Pulmonary artery endothelial cell (primary cell): ENCODE measurements at places on chromosomes 5 and 9. TPM values are rescaled to one million over a fixed set of nuclear protein-coding genes. Genes with fewer than 3 reads are reported as not detected.
A peak's percentile ranks its signal among the peaks of the same experiment; 100 is the strongest.

The SPATA6L gene
- total RNA-seq, result 1.5 and 2.5 TPM in 2 replicates

The SYK gene
- total RNA-seq, result 0.07 TPM in 1 of 2 replicates, not detected in the other

GRCh38 chr9:135858491-135859185 lies 48.7 kb downstream of the CAMSAP1 start:
- DNase-seq, result no peak

GRCh38 chr5:154485096-154485491 lies 7.1 kb upstream of the HAND1 start:
- no peak for DNase-seq

The PDE6A gene
- not detected in 2 replicates for total RNA-seq

- DNase-seq, result no peak
Observed at GRCh38 chr5:132766020-132766805, 10.8 kb downstream of the SEPTIN8 start.

GRCh38 chr9:20670395-20670794 lies 13.7 kb upstream of the FOCAD start:
- no peak for DNase-seq

DNA sequence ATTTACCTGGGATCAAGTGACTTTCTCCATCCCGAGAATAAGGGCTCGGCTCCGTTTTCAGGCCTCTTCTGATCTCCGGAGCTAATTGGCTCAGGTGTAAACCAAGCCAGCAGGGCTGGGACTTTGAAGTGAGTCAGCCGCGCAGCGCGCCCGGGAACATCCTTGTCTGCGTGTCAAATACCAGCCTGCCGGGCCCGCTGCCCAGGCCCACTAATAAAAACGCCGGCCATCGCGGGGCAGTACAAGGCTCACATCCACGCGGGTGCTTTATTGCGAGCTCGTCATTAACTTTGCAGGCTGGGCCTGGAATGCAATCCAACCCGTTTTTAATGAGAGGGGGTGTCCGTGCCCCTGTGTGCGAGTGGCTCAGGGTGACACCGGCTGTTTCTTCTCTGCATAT lies 416.8 kb downstream of the IRX2 start:
- no peak for DNase-seq

- no peak for DNase-seq
Observed at GRCh38 chr5:51201024-51201423, 182.2 kb upstream of the ISL1 start.

DNA sequence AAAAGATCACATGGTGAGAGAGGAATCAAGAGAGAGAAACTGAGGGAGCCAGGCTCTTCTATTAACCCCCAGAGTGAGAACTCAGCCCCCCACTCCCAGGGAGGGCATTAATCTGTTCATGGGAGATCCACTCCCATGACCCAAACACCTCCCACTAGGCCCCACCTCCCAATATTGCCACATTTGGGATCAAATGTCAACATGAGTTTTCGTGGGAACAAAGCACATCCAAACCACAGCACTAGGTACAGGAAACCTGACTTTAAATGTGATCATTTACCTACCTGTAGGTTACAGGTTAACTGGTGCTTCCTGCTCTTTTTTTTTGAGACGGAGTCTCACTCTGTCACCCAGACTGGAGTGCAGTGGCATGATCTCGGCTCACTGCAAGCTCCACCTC lies 16.9 kb downstream of the NNT start:
- no peak for DNase-seq

The PAPPA gene
- total RNA-seq, result under 0.01 and 0.07 TPM in 2 replicates

The TLX3 gene
- not detected in 2 replicates for total RNA-seq

DNA sequence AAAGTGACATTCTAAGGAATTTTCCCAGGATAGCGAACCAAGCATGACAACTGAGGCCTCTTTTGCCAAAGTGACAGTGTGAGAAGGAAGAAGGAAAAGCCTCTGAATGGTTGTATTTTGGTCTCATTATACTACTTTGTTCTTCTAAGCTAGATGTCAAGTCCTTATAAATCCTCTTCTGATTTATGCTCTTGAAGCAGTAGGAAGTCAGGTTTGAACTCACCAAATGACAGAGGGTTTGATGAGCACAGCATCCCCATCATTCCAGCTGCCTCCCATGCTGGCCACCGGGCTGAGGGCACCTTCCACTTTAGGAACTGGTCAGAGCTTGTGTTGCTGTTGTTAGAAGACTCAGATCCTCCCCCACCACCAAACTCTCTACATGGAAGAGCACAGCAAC lies 44.1 kb downstream of the FAM240B start:
- DNase-seq, result no peak

The DYNC2I2 gene
- total RNA-seq, result 86.4 and 101 TPM in 2 replicates

The KLHL3 gene
- 14.9 and 20.0 TPM in 2 replicates for total RNA-seq

GRCh38 chr5:74409166-74409706 lies 231.3 kb downstream of the ENC1 start:
- no peak for DNase-seq

GRCh38 chr5:32646061-32646969 lies 61.0 kb downstream of the SUB1 start:
- no peak for DNase-seq

The QRFP gene
- total RNA-seq, result not detected in 2 replicates

DNA sequence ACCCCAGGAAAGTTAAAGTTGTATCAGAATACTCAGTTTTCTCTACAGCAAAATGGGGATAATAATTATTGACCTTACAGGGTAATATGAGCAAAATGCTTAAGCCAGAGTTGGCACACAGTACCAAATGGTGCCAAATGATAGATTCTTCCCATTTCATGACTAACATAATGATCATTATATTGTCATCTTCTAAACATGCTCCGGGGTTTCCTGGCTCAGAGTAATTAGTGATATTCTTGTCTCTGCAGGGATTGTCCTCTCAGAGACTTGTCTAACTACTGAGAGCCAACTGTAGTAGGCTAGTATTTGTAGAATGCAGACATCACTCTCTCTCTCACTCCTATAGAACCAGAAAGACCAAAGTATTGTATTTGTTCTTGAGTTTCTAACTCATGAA lies 25.2 kb upstream of the PPP2R2B start:
- no peak for DNase-seq

DNA sequence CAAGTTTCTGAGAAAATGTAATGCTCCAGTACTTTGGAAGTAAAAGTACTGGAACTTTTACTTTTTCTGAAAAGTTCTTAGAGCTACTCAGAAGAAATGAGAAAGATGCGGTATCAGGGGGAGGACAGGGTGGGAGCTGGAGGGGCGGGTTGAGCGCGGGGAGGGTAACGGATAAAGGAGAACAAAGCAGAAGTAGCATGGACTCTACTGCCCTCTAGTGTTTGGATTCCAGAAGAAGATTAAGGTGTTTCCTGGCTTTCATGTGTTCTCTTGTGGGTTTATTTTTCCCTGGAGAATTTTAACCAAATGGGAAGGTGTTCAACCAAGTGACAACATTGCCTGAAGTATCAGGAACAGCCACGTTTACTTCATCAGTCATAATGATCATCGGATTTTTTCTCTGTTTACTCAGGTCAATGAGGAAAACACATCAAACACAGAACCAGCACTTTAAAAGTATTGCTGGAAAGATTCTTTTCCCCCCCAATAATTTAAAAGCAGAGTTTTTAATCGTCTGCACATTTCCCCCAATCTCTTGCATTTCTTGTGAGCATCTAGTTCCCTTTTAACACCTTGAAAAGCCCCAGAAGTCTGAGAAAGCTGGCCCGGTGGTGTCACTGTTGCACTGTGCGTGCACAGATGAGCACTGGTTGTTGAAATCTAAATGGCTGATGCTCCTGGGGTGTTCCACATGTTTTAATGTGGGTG lies 190.6 kb downstream of the MPDZ start:
- DNase-seq, result peak; percentile 32

DNA sequence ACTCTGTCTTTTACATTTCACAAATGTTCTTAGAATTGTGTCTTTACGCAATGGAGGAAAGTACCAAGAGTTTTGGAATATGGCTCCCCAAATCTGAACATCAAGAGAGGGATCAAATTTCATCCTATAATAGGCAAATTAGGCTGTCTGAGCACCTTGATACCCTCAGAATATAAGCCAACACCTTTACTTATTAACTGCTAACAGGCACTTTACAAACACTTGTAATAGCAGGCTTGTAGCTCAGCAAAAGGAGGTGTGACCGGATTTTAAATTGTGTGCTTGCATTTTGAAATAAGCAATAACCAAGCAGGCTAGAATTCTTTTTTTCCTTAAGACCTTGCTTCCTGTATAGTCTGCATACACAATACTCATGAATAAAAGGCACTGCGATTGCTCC lies 92.0 kb downstream of the ATP10B start:
- no peak for DNase-seq

GRCh38 chr9:17470036-17470813 lies 108.6 kb upstream of the SH3GL2 start:
- DNase-seq, result no peak

The ITGA2 gene
- 107 and 108 TPM in 2 replicates for total RNA-seq

The DBH gene
- total RNA-seq, result not detected in 2 replicates

The SV2C gene
- total RNA-seq, result not detected in 2 replicates

DNA sequence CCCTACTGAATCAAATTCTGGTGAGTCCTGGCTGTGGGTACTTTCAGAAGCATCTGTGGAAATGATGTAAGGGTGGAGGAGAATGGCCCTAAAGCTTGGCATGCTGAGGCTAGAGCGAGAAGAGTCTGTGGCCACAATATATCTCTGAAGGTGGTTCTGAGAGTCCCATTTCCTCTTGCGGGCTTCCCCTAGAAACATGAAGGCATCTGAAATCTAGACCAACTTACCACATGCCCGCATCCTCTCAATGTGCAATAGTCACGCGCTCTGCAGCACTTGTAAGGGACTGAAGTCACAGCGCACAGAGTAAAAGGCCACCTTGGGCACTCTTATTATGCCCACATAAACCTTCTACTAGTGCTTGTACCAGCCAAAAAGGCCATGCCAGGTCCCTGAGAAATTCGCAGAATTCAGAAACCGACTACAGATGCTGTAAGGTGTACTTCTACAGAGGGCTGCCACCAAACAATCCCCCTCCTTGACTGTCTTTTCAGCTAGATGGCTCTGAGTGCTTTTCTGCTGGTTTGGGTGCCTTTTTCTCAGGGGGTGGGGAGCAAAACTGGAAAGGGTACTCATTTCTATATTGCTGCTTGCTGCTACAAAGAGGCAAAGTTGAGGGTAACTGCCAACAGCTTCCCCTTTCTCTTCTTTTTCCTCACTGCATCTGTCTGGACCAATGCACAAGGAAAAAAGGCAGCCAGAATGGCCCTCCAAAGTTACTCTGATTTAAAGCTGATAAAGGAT lies 107.3 kb downstream of the ZDHHC21 start:
- DNase-seq, result no peak

DNA sequence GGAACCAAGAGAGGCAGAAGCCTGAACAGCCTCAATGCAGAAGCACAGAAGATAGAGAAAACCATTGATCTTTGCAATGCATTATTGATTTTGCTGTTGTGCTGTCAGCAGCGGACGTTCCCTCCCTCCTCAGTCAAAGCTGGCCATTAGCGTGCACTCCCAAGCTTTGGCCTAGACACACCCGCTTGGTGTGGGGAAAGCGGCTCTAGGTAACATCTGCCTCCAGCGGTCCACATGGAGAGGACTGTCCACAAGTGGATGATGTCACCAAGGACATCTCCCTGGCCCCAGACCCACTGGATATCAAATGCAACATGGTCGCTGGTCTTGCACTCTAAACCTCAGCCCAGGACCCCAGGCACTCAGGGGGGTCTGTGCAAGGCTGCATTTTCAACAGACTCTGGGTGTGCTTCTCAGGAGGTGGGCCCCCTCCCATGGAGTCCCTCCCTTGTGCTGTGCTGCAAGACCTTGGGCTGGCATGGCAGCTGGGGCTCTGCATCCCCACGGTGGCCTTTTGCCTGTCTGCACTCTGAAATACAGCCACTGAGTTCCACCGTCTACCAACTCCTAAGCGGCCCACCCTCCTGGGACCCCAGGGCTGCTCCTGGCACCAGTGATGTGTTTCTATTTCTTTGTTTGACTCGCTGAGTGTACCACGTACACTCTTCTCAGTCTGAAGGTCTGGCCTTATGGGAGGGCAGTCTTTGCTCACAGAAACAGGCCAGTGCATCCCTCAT lies 1.9 kb downstream of the SEMA4D start:
- DNase-seq, result no peak

The INSYN2B gene
- 8.8 and 21.4 TPM in 2 replicates for total RNA-seq

DNA sequence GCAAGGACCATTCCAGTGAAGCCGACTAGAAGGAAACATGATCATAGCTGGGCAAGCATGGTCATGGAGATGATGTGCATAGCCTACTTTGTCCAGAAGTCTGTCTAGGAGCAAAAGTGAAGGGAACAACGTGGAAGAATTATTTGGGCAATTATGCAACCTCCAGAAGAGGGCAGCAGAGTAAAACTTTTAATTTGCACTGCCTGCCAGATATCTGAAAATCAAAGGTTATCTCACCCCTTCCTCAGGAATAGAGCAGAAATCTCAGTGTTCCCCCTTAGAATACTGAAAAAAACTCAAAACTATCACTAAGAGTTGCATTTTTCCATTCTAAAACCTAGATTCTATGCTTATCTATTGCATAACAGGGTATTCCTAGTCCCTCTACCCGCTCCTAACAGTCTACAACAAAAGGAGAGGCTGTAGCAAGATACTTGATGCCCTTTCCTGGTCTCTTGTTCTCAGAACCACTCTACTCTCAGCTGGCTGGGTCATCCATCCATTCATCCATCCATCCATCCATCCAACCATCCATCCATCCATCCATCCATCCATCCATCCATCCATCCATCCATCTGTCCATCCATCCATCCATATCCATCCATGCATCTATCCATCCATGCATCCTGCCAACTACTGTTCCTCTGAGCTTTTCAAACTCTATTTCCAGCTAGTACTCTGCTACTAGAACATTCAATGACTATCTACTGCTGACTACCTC lies 8.4 kb upstream of the SETD9 start:
- no peak for DNase-seq

- no peak for DNase-seq
Observed at GRCh38 chr9:130927995-130928900, 10.8 kb downstream of the FIBCD1 start.

DNA sequence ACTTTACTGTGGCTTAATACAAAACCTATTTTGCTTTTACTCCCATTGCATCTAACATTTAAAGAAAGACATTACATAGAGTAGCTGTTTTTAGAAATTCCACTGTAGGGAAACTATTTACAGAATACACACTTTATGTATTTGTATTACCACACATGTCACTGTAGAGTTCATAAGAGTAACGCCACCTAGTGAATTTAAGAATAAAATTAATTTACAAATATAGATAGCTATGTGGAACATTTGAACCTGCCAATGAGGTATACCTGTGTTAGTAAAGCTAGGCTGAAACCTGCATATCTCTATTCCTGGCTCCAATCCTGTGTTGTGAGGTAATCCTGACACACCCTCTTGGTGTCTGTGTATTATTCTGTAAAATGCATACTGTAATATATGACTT lies 234.4 kb downstream of the MAST4 start:
- DNase-seq, result no peak

DNA sequence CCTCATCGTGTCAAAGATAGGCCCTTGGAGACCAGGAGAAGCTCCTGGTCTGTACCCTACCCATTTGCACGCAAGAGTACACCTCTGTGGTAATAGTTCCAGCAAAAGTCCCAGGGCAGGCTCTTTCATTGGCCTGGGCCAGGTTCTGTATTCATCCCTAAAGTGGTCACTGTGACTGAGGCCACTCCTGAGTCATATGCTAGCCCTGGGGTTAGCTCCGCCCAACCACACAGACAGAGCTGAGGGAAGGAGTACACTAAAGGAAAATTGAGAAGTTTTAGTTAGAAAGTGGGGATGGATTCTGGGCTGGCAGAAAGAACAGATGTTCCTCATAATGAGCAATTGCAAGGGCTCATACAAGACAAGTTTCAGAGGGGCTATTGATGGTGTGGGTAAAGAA lies 206.7 kb downstream of the ARHGAP26 start:
- no peak for DNase-seq

The ACTBL2 gene
- not detected in 2 replicates for total RNA-seq

The PCDHGA3 gene
- total RNA-seq, result 0.21 and 0.26 TPM in 2 replicates
